ENCODE measurements at places on chromosomes 3 and 15. TPM values are rescaled to one million over a fixed set of nuclear protein-coding genes. Genes with fewer than 3 reads are reported as not detected.

- no peak overlapping the region for H3K4me3 ChIP-seq
- no peaks in the 10 kb centered on the region for H3K36me3 ChIP-seq
- no peaks in the 10 kb centered on the region for H3K27me3 ChIP-seq
- no peak overlapping the region for H3K27ac ChIP-seq
- DNase-seq = no peak
Measured at GRCh38 chr3:4497843-4498324, 4.7 kb downstream of the ITPR1 start.

- H3K36me3 ChIP-seq = no peaks in the 10 kb centered on the region
- H3K27me3 ChIP-seq = no peaks in the 10 kb centered on the region
- DNase-seq = no peak
- H3K4me3 ChIP-seq = no peak overlapping the region
- H3K27ac ChIP-seq = no peak overlapping the region
Measured at GRCh38 chr3:97975466-97975865, 3.2 kb upstream of the RIOX2 start.

DNA sequence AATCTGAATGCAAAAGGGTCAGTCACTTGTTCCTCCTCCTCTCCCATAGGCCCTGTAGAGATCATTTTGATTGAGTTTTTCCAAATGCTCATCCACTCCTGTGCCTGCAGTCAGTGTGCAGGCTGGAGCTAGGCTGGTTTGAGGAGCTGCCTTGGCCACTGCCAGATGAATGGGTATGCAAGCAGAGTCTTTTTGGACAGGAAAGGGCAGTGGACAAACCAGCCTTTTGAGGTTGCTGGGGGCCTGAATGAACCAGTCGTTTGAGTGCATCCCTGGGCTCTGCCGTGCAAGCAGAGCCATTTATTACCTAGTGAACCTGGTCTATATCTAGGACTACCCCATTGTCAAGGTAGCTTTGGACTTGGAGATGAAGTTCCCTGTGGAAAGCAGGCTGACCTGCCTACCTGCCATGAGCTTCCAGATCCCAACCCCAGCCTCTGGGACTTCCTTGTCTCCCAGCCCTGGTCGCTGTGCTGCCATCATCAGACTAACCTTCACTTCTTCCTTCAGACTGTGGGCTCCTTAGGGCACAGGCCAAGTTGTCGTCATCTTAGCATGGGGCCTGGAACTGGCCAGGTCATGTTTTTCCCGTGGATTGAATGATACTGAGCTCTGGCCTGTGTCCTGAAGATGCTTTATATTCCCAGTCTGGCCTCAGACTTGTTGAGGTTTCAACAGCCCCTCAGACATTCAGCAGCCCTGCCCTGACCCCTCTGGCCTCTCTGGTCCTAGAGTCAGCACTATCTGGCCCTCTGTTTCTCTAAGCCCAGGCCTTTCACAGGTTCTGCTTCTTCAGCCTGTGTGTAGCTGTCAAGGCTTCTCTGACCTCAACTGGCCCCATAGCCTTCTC is 55.5 kb upstream of the PRR23C start:
- H3K27ac ChIP-seq = no peak overlapping the region
- DNase-seq = no peak
- H3K36me3 ChIP-seq = no peaks in the 10 kb centered on the region
- H3K4me3 ChIP-seq = no peak overlapping the region
- no peaks in the 10 kb centered on the region for H3K4me1 ChIP-seq

- H3K4me3 ChIP-seq = no peak overlapping the region
- no peak overlapping the region for H3K27ac ChIP-seq
- H3K4me1 ChIP-seq = no peaks in the 10 kb centered on the region
- no peaks in the 10 kb centered on the region for H3K27me3 ChIP-seq
Measured at GRCh38 chr3:34386309-34386708, 587.9 kb downstream of the PDCD6IP start.

- no peaks in the 10 kb centered on the region for H3K27me3 ChIP-seq
- no peak overlapping the region for H3K27ac ChIP-seq
- DNase-seq = no peak
- H3K4me1 ChIP-seq = no peaks in the 10 kb centered on the region
Measured at GRCh38 chr3:4021162-4021561, 221.9 kb downstream of the LRRN1 start.

Gene GASK1A
- 0.63 TPM for total RNA-seq

Gene LOXL1
- total RNA-seq = 534 TPM

Gene CHRNA7
- under 0.01 TPM for total RNA-seq

Data from GM23248 (cell line).